Fibroblast of skin of scalp (primary cell): ENCODE measurements at places on chromosomes 6 and 20.

GRCh38 chr6:25051083-25051482, 115.3 kb upstream of the RIPOR2 start:
- no peak for DNase-seq

DNA sequence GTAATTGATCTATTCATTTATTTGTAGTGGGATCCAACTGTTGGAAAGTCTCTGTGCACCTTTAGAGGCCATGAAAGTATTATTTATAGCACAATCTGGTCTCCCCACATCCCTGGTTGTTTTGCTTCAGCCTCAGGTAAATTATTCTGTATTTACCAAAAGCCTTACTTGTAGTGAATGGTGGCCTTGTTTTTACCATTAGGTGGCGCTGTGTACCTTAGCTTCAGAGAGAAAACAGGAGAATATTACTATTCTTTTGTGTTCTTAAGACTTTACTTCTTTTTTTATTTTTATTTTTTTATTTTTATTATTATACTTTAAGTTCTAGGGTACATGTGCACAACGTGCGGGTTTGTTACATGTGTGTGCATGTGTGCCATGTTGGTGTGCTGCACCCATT, 23.7 kb downstream of the PEX7 start:
- DNase-seq = peak; percentile 62

DNA sequence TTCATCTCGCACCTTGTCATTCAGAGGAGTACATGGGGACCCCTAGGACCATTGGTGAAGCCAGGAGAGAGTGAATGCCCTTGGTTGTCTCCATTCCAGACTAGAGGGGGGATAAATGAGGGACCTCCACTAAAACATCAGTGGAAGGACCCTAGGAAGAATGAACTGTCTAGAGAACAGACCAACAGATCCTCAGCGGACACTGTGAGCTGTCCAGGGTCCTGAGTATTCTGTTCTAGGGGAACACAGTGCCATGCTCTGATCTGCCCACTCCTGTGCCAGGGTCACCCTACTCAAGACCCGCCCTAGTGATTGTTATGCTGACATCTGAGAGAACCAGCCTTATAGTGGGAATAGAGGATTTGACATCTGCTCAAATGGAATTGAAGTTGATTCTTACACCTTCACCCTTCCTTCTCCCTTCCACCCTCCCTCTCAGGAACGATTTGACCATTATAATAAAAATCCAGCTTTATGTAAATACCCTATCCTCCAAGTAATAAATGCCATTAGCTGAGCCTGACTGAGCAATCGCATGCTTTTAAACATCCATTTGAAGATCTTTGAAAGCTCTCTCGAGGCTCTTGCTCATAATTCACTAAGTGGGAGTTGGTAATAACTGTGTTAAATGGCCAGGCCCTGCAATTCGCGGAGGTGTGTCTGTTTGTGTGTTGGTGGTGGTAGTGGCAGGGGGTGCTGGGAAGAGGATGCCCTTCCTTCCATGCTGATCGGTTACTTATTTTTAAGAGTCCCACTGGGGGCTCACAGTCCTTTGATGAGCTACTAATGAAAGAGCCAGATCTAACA, 43.6 kb upstream of the SLC32A1 start:
- peak; percentile 54 for DNase-seq

GRCh38 chr6:71393981-71394432, 105.4 kb downstream of the OGFRL1 start:
- peak; percentile 75 for DNase-seq

DNA sequence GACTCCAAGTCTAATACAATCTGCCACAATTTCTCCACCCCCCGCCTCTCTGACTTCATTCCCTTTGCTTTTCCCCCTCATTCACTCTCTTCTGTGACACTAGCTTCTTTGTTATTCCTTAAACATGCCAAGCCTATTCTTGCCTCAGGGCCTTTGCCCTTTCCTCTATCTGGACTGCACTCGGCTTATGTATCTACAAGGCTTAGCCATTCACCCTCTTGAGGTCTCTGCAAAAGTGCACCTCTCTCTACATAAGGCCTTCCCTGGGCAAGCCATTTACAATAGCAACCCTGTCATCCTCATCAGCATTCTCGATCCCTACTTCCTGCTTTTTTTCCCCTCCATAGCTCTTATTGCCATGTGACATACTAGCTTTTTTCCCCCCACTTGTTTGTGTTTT, 168.9 kb downstream of the PDSS2 start:
- no peak for DNase-seq

DNA sequence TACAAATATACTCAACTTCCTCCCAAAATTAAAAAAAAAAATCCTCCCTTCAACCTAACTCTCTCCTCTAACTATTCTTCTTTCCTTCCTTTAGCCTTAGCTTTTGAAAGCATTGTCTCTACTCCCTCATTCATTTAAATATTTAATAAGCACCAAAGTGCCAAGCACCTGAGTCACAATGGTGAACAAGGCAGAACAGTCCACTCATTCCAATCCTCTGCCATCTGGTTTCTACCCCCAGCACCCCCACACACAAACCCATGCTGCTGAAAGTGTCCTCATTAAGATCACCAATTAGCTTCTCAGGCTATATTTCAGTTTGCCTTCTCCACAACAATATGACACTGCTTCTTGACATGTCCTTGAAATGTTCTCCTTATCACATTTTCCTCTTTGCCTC, 76.3 kb downstream of the DTNBP1 start:
- DNase-seq = no peak

DNA sequence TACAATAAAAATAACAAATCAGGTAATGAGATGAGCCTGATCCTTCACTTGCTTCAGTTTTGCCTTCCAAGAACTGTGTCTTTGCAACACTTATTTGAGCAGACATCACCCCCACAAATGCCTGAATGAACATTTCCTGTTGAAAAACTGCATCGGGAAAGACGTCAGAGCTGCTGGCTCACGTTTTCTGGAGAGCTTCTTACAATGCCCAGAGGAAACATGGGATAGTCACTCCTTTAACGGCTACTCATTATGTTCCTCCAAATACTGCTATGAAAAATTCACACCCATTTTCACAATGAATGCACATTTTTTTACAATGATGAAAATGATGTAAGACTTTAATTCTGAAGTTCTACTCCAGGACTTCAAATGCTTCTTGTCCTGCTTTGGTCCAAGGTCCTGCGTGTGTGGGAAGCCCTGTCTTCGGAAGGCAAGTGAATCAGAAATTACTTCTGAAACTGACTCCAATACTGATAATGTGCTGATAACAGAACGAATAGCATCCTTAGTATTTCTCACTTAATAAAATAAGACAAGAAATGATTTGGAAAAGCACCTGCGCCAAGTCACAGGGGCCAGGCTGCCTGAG, 238.0 kb downstream of the ANKRD60 start:
- peak; percentile 76 for DNase-seq

- no peak for DNase-seq
These were observed 33.1 kb downstream of the HBS1L start for GRCh38 chr6:135021310-135022049.

DNA sequence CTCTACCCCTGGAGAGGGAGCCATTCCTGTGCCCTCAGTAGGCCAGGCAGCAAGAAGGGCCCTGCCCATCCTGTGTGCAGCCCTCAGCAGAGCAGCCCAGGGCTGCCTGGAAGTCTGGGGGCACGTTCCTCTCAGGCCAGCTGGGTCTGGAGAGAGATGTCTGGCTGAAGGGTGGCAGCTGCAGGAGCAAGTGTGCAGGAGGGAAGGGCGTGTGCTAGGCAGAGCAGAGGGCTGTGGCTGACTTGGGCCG, 62.7 kb downstream of the NOL4L start:
- DNase-seq = no peak

DNA sequence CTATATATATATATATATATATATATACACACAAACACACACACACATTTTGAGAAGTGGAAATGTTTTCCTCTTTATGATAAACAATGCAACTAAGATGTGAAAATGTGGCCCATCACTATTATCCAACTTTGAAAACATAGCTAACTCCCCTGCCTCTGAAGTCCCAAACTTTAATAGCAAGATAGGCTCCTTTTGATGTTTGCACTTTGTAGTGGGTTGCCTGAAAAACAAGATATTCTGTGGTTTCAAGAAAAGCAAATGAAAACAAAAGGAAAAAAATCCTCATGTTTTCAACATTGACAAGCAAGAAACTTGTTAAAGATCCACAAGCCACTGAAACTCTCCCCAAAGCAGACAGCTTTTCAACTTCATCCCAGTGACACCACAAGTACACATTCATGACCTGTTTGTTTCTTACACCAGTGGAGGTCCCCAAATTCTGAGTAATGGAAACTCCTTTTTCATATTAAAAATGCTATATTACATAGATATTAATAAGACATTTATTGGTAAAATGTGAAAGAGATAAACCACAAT, 90.0 kb downstream of the IPCEF1 start:
- no peak for DNase-seq

GRCh38 chr6:51283723-51284355, 465.2 kb downstream of the TFAP2B start:
- DNase-seq = no peak

DNA sequence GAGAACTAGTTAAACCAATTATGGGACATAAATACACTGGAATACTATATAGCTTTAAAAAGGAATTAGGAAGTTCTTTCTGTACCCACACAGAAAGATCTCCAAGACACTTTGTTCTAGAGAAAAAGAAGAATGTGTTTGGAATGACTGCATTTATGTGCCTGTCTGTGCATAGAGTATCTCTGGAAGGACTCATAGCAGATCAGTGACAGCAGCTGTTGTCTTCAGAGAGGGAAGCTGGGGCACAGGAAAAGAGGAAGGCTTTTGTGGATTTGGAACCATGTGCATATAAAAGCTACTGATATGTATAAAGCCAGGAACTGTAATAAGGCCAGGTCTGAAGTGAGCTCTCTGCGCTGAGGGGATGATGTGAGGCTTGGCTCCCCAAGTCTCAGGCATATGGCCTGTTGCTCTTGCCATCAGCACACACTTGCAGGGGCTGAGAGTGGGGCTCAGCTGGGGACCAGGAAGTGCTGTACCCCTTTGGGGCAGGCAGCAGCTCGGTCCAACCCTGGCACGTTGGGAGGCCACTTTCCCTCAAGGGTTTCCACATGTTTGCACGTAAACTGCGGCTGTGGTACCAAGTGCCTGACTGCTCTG, 31.8 kb upstream of the CCDC167 start:
- peak; percentile 38 for DNase-seq
